ENCODE measurements at places on chromosomes 11 and 22. TPM values are rescaled to one million over a fixed set of nuclear protein-coding genes. Genes with fewer than 3 reads are reported as not detected.

The MYRF gene
- 7.5 TPM for polyA plus RNA-seq

The SYT9 gene
- polyA plus RNA-seq: 0.54 TPM

The SYT12 gene
- 0.22 TPM for polyA plus RNA-seq

The PARVG gene
- polyA plus RNA-seq: 13.5 TPM

The PIWIL4 gene
- 5.7 TPM for polyA plus RNA-seq

The IL10RA gene
- 17.4 TPM for polyA plus RNA-seq

The BRSK2 gene
- polyA plus RNA-seq: 0.82 TPM

Data from adipose tissue (tissue), 3 donors.